ENCODE measurements at places on chromosomes 4 and X.
A peak's percentile ranks its signal among the peaks of the same experiment; 100 is the strongest.

DNA sequence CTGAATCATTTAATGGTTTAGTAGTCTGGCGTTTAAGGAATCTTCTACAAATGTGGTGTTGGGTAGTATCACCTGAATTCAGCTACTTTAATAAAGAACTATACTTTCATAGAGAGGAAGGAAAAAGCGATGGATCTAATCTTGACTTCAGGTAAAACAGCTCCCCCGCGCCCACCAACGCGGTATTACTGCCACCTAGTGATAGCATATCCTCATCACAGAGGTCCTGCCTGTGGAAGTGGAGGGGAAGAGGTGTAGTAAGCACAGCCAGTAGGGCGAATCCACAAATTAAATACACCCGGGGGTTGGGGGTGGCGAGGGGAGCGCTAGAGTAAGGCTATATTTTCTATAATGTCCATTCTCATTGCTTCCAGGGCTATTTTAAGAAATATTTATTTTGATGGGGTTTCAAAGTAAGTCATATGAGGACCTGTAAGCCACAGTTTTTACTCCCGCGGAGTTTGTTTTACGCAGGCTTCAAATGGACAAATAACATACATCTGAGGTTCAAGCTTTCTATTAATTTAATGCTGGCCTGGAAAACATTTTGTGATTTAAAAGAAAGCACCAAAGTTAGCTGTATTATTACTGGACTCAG is 8.3 kb upstream of the DAPP1 start:
- peak; percentile 79 for DNase-seq

DNA sequence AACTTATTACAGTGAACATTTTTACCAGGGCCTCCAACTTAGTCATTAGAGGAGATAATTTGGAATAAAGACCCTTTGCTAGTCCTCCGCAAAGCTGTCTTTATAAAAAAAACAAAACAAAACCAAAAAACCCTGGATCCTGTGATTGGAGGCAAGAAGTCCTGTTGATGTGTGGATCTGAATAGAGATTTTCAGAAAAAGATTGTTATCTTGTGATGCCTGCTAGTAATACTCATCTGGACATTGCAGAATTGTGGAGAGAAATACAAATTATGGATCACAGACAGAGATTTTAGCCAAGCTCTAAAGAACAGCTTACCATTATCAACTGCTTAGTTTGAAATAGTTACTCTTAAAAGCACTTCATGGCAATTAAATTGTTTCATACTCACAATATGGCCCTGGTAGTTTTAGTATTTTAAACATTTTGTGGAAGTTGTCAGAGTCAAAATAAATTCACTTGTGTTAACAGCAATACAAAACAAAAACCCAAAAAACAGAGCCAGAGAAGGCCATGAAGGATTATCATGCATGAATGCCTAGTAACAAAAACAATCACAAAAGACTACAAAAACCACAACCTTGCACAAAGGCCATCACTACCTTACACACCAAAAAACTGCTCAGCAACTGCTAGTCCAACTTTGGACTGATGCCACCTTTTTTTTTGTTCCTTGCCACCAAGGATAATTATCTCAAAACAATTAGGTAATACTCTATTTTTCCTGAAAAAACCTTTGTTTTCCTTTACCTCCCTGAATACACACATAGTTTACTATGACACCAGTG is 514.5 kb upstream of the SLIT2 start:
- no peak for DNase-seq

DNA sequence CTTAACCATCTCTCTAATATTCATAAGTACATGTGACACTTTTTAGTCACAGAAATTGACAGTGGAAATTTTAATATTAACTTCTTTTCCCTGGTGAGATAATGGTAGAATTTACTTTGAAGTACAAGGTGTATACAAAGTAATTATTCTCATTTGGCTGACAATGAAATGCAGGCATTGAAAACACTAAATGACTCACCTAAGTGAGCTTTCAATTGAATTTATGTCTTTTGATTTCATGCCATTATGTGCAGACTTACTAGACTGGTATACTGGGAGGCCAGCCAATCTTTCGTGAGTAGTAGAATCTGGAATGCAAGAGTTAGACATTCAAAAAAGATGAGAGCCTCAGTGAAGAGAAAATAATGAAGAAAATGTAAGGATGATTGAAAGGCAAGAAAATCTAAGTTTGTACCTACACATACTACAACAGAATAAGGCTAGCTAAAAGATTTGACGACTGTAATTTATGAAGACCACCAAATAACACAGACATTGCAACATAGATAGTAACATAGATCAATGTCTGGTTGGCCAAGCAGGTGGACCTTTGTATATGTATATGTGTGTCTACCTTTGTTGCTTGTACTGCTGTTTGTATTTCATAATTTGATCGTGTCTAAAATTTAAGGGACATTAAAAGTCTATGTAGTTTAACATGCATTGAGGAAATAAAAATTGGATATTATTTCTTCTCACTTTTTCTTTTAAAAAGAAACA is 459.7 kb downstream of the IL15 start:
- peak; percentile 84 for DNase-seq

DNA sequence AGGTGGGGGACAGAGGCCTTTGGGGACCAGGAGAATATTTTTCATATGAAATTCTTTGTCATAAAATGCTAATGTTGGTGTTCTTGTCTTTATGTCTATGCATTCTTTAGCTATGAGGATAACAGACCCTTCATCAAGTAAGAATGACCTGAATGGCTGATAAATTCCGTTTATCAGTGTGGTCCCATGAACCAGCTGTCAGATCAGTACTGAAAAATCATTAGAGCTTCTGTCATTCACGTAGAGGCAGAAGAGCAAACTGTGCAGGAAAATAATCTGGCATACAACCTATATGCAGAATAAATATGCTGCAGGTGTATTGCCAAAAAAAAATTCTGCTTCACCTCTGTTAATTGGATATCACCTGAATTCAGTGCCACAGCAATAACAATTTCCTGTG is 828.6 kb downstream of the ADGRL3 start:
- DNase-seq: no peak

DNA sequence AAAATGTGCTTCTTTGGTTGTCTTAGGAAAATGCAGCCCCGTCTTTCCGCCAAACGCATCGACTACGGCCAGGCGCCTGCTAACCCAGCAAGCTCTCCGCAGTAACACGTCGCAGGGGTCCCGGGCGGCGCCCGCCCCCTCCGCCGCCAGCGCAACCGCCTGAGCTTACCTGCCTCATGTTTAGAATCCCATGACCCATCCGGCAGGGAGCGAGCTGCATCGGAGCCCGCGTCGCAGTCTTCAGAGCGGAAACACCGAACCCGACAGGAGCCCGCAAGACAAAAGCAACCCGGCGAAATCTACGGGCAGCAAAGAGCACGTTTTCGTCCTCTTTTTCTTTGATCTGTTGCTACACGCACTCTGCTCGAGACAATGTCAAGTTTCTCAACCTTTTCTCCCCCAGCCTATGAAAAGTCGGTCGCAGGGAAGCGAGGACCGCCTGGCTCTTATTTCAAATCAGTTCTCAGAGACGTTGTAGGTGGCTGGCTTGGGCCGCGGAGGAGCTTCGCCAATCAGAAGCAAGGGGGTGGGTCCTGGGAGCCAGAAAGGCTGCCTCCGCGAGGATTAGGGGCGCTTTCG is at the start of gene MID1:
Gene MID1, minus strand, starts transcription at position 465 of the 579 bp plus-strand sequence. CDS start 53,038 bp downstream, outside the sequence.
- DNase-seq: peak; percentile 23

DNA sequence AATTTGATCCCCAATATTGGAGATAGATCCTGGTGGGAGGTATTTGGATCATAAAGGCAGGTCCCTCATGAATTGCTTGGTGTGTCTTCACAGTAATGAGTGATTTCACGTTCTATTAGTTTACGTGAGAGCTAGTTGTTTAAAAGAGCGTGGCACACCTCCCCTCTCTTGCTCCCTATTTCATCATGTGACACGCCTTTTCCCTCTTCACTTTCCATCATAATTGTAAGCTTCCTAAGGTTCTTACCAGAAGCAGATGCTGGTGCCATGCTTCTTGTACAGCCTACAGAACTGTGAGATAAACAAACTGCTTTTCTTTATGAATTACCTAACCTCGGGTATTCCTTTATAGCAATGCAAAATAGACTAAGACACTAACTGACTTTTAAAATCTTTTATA is 34.0 kb upstream of the FMR1 start:
- DNase-seq: no peak

DNA sequence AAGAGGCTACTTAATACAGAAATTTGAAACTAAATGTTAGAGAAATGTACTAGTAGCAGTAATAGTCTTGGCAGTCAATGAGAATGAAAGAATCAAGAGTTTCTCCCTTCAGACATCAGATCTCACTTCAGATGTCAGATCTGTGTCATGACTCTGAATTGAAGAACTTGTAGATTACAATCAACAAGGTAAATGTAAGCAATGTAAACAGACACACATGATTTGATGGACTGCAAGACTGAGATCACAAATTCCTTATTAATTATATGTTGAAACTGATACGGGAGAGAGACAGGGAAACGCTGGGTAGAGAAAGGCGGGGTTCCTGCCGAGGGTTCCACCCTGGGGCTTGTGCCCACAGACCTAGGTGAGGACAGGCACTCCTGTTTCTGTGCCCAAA is 65.5 kb upstream of the HHIP start:
- DNase-seq: no peak

DNA sequence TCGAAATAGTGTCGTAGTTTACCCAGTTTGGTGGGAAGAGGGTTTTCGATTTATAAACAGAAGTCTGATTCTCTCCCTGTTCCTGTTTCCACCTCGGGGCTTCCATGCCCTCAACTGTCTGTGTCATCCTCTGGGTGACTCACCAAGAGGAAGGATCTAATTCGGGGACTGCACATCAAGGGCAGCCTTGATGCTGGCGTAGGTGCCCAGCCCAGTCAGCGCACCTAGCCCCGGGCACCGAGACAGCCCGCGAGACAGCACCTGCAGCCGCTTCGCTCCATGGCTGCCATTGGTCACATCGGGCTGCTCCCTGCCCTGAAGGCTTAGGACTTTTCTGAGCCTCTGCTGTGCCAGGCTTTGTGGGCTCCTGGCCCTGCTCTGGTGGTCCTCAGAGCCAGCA is 7.7 kb downstream of the ABCD1 start:
- no peak for DNase-seq

GRCh38 chrX:109831326-109831985 is 98.4 kb upstream of the ACSL4 start:
- DNase-seq: no peak

GRCh38 chrX:19883878-19884277 is 3.5 kb downstream of the SH3KBP1 start:
- no peak for DNase-seq

DNA sequence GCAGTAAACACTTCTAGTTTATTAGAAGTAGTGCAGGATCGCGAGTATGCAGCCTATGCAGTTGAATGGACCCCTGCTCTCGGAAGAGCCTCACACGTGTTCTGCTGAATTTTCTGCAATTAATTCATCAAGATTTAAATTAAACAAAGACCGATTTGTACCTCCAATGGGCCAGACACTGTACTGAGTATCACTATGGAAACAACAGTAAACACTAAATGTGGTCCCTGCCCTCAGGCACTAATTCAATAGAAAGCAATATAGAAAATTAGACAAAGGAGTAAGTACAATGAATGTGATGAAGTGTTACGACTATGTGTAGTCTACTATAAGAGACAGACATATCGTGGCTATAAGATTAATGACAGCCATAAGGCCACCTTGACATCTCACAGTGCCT is 740.3 kb upstream of the FRG1 start:
- DNase-seq: no peak

GRCh38 chrX:134484039-134484438 is 24.1 kb downstream of the HPRT1 start:
- no peak for DNase-seq

DNA sequence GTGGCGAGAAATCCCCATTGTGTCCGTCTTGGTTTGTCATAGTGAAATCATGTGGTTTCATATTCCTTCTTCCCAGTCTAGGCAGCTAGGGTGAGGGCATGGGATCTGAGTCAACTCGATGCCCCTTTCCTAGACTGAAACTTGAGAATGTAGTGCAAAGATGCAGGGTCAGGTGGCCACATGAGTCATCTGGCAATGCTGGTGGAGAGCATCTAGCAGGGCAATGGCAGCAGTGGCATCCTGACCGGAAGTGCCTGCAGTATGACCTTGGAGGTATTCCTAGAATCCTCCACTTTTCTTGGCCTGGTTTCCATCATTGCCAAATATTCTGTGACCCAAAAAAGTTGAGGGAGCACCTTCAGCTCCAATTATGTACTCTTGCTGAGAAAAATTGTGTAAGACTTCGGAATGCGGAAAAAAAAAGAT is 39.1 kb upstream of the TMEM184C start:
- DNase-seq: peak; percentile 65

DNA sequence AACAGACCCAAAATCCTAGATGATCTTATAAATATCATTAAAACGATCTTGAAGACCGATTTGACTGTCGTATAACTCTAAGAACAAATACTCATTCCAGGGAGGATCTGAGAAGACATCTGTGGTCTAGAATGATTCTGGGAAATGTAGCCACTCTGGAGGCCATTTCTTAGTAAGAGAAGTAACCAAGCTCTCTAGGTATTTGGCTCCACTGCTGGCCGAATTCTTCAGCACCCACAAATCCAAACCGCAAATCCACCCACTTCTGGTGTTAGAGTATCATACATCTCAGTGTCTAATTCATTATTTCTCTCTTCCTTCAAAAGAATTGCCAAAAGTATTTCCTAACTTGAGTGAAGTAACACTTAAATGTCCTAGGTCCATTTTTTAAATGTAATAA is 23.9 kb downstream of the KLHL5 start:
- no peak for DNase-seq

GRCh38 chrX:49188468-49189076 is 2.4 kb upstream of the PRICKLE3 start:
- DNase-seq: no peak

DNA sequence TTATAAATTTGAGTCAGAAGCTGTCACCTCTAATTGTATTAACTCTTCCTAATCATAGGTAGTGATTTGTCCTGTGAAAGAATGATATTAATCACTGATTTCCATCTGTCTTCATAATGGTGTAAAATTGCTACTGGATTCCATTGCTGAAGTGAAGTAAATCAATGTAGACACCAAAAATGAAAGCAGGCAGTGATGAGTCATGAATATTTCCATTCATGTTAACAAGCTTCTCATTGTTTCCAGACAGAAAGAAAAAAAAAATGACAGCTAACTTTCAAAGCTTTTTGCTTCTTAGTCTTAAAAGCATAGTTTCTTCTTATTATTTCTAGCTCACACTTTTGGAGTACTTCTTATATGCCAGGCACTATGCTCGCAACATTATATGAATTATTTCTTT is 21.5 kb downstream of the FAM114A1 start:
- no peak for DNase-seq

DNA sequence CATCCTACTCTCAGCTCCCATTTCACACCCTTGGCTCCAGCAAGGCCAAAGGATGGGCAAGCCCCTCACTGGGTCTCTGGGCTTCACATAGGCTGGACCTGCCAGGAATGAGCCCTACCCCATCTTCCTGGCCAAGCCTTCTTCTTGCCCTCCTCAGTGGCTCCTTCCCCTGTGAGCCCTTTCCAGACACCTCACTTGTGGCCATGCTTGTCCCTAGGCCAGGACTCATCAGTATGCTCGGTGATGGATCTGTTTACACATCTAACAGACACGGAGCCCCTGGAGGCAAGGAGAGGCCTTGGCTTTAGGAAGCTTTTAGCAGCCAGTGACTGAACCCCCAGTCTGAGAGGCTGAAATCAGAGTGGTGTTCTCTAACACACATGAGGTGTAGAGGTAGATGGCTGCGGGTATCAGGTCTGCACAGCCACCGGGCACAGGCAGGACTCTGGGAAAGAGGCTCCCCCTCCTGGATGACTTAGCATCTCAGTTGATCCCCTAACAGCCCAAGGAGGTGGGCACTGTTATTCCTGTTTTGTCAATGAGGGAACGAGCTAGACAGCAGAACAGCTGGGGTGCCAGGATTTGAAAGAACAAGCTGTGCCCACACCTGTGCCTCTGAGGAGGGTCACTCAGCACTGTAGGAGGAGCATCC is 44.8 kb downstream of the PPP2R2C start:
- DNase-seq: no peak

- no peak for DNase-seq
These were observed 961.8 kb upstream of the TENM3 start for GRCh38 chr4:181281451-181281850.
